ENCODE measurements at places on chromosomes 7 and 10. TPM values are rescaled to one million over a fixed set of nuclear protein-coding genes. Genes with fewer than 3 reads are reported as not detected.

The TBRG4 gene
- total RNA-seq = 65.6 TPM

The DCLRE1A gene
- total RNA-seq = 6.2 TPM

The UNC5B gene
- total RNA-seq = 23.8 TPM

The DPP6 gene
- total RNA-seq = 1.3 TPM

GRCh38 chr7:85630904-85631600 lies 444.2 kb upstream of the SEMA3D start:
- no peak for DNase-seq
- H3K27ac ChIP-seq = no peak overlapping the region
- no peaks in the 10 kb centered on the region for H3K27me3 ChIP-seq
- H3K4me3 ChIP-seq = no peak overlapping the region
- no peaks in the 10 kb centered on the region for H3K36me3 ChIP-seq

DNA sequence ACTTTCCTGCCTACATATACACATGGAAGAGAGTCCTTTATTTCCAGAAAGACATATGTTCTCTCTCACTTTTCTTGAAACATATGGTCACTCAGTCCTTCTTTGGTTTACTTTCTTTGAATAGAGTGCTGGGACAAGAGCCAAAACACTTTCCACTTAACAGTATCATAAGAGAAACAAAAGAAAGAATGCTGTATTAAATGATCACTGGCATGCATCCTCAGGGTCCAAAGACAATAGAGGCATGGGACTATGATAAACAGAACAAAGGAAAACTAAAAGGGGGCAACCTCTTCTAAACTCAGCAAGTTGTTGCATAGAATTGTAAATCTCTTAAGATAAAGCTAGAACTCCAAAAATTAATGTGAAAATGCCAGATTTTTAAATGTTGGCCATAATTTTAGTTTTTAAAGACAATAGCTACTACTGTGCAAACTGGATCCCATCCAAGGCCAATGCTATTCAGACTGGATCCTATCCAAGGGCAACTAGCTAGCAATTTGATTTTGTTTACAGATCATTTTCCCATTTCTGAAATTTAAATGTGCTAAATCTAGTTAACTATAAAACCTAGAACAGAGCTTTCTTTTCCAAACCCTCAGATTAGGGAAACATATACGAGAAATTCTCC lies 687.5 kb downstream of the SORCS3 start:
- no peaks in the 10 kb centered on the region for H3K4me1 ChIP-seq
- peak; percentile 90 for DNase-seq
- no peak overlapping the region for H3K27ac ChIP-seq
- H3K4me3 ChIP-seq = no peak overlapping the region
- H3K27me3 ChIP-seq = no peaks in the 10 kb centered on the region

DNA sequence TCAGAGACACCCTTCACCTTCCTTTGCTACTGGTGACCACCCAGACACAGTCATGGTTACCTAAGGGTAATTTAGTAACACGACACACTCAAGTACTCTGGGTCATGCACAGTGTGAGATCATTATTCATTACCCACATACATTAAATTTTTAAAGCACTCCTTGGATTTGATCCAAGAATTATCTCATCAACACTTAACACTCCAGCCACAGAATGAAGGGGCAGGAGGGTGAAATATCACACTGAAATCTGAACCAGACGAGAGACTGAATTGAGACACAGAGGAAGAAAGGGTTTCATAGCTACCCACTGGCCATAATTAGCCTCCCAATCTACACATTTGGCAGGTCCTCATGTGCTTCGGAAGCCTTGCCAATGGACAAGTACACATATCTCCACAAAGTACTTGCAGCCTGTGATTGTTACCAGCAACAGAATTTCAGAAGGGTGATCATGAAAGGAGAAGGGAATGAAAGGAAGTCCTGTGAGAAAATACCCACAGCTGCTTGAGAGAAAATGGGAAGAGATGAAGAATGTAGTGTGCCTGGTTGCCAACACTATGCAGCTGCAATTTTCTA lies 189.3 kb downstream of the POLR1F start:
- no peak overlapping the region for H3K27ac ChIP-seq
- no peaks in the 10 kb centered on the region for H3K4me1 ChIP-seq

- H3K27me3 ChIP-seq = no peaks in the 10 kb centered on the region
- H3K36me3 ChIP-seq = peaks cover 48% of the 10 kb centered on the region
- no peak overlapping the region for H3K27ac ChIP-seq
- DNase-seq = no peak
These were observed 49.2 kb downstream of the TACR2 start for GRCh38 chr10:69367469-69367868.
